Stimulated activated CD4-positive, alpha-beta T cell treated with anti-CD3 and anti-CD28 coated beads, Interleukin-1b, Interleukin-23, amount 100 ng/mL, for 24 hours (primary cell): ENCODE measurements at places on chromosomes 5 and 9.

- no peak for DNase-seq
These were observed 7.3 kb upstream of the RASEF start for GRCh38 chr9:83070261-83070660.

DNA sequence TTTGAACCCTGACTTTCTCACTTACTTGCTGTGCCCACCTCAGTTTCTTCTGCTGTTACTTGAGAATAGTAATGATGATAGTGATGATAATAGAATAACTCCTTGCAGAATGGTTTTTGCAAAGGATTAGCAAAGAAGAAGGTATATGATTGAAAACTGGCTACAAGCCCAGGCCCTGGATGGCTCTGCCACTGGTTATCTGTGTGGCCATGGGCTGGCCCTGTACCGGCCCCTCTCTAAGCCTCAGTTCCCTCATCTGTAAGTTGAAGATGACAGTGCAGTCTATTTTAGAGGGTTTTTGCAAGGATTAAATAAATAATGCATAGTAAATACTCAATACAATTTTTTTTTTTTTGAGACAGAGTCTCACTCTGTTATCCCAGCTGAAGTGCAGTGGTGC lies 6.2 kb downstream of the TTLL11 start:
- no peak for DNase-seq

- DNase-seq = peak; percentile 16
These were observed 13.8 kb upstream of the PLEKHG4B start for GRCh38 chr5:77957-78804.

GRCh38 chr9:16680541-16680940 lies 189.9 kb downstream of the BNC2 start:
- no peak for DNase-seq

GRCh38 chr5:24215114-24215513 lies 429.7 kb downstream of the CDH10 start:
- no peak for DNase-seq

GRCh38 chr5:88824141-88824540 lies 58.8 kb downstream of the MEF2C start:
- DNase-seq = no peak

GRCh38 chr5:53087171-53087570 lies 22.4 kb downstream of the MOCS2 start:
- no peak for DNase-seq

GRCh38 chr5:173327948-173328843 lies at the start of gene STC2:
Gene STC2 (minus strand): TSS chr5:173328414. CDS start chr5:173328193, 221 bp downstream.
- DNase-seq = no peak

DNA sequence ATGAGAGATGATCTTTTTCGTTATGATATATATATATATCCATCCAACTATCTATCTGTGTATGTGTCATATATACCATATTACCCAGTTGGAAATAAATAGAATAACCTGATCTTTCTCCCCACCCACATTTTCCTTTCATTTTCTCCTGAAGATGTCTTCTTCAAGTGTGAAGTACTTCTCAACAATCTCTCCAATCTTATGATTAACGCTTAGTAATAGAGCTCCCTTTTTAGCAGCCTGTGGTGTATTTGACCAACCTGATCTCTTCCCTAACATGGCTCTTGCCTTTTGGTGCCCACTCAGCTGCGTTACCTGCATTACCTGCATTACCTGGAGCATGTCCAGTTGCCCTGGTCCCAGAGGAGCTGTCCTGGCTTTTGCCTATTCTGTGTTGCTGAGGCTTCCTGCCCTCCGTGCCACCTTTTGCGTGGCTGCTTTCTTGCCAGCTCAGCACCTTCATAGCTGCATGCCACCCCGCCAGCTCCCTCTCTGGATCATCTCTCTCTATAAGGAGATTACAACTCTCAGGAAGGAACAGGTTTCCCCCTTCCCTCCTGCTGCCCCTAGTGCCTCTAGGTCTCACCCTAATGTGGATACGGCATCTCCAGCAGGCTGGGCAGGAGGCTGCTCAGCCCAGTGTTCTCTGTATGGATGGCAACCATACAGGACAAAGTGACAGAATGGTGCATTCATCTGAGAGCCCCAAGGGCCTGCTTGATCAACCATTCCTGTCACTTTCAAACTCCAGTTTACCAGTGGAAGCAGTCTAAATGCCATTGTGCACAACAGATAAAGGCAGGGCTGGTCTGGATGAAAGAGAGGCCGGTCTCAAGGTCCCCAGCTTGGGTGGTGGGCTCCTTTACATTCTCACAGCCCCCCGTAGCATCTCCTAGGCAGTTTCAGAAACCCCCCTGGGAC lies 126.7 kb downstream of the GADD45G start:
- DNase-seq = no peak

- no peak for DNase-seq
These were observed 2.5 kb downstream of the DIPK1B start for GRCh38 chr9:136714893-136715274.

DNA sequence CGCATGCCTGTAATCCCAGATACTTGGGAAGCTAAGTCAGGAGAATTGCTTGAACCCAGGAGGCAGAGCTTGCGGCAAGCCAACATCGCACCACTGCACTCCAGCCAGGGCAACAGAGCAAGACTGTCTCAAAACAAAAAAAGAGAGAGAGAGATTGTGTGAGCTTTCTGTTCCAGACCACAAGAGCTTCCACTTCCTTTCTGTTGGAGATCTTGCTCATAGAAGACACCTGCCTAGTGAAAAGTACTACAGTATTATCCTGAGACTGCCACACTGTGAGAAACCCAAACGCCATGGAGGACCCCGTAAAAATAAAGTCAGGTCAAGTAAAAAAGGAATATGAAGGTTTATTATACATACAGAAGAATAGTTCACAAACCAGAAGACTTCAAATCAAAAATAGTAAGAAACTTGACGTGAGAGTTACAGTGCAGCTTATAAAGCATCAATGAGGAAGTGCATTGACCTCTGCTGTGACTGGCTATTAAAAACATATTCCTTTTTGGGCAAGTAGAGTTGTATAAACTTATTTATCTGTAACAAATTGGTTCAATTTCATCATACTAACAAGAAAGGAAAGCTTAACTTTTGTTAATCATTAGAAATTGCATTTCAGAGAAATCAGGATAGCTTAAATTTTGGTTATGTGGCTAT lies 4.3 kb upstream of the EMB start:
- DNase-seq = no peak

DNA sequence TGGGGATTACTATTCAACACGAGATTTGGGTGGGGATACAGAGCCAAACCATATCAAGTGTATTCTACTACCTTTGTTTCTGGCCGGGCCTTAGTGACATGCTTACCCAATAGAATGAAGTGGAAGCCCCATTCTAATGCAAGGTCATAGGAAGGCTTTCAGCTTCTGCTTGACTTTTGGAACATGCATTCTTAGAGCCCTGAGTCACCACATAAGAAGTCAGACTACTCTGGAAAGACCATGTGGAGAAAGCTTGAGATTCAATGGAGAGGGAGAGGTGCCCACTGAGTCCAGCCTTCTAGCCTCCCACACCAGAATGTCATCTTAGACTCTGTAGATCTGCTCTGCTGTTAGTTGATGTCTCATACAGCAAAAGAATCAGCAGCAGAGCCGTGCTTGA lies 155.7 kb upstream of the FBN2 start:
- no peak for DNase-seq

- DNase-seq = peak; percentile 53
These were observed 9.9 kb upstream of the FBP2 start for GRCh38 chr9:94603259-94604160.

DNA sequence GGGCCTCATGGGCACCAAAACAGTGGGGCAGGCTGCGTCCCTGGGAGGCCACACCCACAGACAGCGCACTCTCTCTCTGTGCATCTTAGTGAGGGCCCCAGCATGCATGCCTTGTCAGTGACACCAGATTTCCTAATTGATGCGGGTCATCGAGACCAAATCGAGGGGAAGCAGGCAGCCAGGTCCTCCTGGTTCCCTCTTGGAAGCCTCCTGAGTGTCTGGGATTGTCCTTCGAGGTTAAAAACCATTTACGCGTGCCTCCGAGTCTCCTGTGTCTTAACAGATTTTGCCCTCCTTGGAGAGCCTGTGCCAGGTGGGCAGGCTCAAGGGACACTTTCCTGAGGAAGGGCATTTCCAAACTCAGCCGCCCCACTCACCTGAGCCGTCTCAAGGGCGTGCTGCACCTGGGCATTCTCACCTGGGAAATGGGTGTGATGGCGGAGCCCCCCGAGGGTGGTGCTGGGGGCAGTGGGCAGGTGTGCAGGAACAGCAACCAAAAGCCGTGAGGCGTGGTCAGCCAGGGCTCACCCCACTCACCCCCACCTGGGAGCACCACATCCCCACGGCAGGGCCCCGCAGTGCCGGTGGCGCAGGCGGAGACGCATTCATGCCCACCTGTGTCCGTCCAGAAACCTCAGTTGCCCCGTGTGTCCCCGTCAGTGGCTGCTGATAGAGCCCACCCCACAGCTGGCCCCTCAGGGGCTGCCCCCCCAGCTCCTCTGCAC lies 2.7 kb downstream of the SLC6A19 start:
- DNase-seq = no peak

DNA sequence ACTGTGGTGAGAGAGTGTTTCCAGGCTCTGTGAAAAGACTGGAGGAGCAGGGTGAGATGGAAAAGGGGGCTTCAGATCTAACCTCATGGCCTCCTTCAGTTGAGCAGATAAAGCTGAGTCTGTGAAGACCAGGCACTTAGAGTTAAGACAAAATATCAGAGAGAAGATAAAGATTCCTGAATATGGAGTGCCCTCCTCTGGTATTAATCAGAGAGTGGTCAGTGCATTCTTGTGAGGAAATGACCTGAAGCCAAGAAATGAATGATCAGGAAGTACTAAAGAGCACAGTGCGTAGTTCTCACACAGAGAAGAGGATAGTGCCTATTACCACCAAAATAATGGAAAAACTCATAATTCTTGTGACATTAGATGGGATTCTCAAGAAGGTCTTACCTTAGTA lies 1417.0 kb upstream of the ACO1 start:
- no peak for DNase-seq

- no peak for DNase-seq
These were observed 421.3 kb downstream of the CAAP1 start for GRCh38 chr9:26471261-26471660.

- DNase-seq = no peak
These were observed 287.8 kb upstream of the RASA1 start for GRCh38 chr5:86979811-86980411.

DNA sequence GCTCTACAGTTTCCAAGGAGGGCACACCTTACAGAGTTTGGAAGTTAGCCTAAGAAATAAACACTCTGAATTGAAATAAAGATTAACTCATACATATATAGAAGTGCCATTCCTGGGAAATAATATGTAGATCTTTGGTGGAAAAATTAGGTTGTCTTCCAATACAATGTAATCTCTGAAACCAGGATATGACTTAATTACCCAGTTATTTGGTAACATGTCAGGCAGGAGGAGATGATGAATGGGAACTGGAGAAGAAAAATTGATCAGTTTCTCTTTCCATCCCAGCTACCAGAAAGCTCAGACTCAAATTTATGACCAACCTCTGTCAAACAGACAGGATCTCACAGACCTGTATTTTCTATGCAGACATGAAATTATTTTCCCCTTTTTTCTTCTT lies 215.2 kb upstream of the SNX2 start:
- DNase-seq = no peak

DNA sequence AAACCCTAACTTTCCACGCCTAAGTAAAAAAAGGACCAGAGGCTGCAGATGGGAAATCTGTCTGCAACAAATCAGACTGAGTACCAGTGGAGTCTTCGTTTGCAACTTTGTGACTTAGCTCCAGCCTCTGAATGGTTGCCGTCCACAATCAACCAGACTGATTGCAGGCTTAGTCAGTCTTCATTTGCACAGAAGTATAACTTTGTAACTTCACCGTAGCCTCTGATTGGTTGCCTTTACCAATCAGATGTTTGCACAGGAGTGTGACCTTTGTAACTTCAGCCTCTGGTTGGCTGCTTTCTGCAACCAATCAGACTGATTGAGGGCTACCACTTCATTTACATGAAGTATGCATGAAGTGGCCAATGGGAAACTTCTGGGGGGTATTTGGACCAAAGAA lies 53.7 kb downstream of the TGFBR1 start:
- DNase-seq = no peak

- DNase-seq = no peak
These were observed 9.3 kb upstream of the EDIL3 start for GRCh38 chr5:84393969-84394368.

DNA sequence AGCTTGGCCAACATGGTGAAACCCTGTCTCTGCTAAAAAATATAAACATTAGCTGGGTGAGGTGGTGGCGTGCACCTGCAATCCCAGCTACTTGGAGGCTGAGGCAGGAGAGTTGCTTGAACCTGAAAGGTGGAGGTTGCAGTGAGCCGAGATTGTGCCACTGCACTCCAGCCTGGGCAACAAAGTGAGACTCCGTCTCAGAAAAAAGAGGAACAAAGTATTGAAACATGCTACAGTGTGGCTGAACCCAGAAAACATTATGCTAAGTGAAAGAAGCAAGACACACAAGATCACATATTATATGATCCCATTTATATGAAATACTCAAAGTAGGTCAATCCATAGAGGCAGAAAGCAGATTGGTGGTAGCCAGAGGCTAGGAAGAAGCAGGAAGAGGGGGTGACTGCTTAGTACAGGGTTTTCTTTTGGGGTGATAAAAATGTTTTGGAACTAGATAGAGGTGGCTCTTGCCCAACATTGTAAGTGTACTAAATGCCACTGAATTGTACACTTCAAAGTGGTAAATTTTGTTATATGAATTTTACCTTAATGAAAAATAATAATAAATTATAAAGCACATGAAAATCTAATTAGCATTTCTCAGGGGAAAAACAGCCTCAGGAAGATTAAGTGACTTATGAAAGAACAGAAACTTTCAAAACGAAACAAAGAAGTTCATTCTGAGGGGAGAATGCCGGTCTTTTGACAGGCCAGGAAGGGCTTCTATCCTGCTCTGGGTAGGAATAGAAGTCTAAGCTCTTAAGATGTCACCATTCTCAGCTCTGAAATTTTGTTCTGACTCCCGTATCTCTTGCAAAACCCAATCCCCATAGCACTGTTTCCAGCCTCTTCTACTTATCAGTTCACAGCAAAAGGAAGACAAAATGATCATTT lies 161.1 kb upstream of the TBCA start:
- DNase-seq = no peak

- DNase-seq = peak; percentile 54
These were observed 203.9 kb downstream of the FRMD3 start for GRCh38 chr9:83334320-83334719.

GRCh38 chr5:86127696-86128095 lies 490.0 kb upstream of the COX7C start:
- DNase-seq = no peak

DNA sequence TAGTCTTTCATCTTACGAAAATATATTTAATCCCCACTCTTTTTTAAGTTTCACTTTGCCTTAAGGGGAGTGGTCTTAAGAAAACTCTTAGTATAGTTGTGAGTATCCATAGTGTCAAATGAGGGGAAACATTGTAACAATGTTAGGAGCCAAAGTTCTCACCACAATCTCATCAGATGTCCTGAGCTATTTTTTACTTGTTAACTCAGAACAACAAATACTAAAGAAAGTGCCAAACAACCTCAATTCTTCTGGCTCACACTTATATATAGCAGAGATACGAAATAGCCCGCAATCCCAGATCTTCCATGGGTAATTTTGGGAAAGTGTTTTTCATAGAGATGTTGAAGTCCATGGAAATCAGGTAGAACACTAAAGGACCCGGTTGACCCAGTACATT lies 194.0 kb upstream of the DMRT1 start:
- DNase-seq = no peak

- no peak for DNase-seq
These were observed 24.2 kb downstream of the XRCC4 start for GRCh38 chr5:83101514-83101913.

- DNase-seq = no peak
These were observed 662.1 kb upstream of the FTMT start for GRCh38 chr5:121189342-121190305.
